Activated CD4-positive, alpha-beta T cell treated with anti-CD3 and anti-CD28 coated beads, Interleukin-2, Interleukin-6, amounts not matched to agents 100 ng/mL and 50 ng/mL, durations not matched to agents 16 hours and 8 hours (primary cell): ENCODE measurements at places on chromosomes 4 and X.

GRCh38 chr4:184643731-184644130 lies 5.5 kb downstream of the CASP3 start:
- DNase-seq: peak; percentile 40

DNA sequence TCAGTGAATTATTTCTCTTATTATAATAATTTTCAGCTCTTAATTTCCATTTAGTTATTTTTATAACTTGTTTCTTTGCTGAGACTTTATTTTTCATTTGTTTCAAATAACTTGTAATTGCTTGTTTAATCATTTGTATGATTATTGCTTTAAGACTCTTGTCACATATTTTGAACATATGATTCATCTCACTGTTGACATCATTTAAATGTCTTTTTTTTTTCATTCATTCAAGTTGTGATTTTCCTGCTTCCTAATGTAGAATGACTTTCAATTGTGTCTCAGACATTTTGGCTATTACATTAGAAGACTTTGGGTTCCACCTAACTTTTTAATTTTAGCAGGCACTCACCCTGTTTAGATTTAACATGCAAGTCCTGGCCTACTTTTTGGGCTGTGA lies 234.8 kb upstream of the DIPK2B start:
- DNase-seq: no peak

DNA sequence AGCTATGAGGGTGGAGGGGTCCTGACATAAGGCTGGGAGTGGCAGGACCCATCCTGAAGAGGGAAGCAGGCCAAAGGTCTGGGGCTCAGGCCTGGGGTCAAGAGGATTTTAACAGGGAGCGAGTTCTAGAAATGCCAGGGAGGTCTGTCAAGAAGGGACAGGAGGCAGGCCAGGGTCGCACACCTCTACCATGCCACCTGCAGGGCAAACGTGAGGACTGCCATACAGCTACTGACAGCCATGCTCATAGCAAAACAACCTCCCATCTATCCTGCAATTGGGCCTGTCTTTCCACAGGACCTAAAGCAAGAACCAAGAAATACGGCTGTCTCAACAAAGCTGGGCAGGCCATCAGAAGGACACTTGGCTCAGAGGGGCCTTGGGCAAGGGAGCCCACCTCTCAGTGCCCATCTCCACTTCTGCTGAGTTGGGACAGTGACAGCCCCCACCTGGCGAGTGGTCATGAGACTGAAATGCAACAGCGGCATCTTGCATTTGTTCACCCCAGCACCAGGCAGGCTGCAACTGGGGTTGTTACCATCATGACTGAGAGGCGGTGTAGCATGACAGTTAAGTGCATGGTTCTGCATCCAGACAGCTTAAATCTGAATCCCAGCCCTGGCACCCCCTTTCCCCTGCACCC lies 92.7 kb downstream of the WFS1 start:
- DNase-seq: no peak

- no peak for DNase-seq
Measured at GRCh38 chr4:78625073-78625472, 73.5 kb downstream of the ANXA3 start.

DNA sequence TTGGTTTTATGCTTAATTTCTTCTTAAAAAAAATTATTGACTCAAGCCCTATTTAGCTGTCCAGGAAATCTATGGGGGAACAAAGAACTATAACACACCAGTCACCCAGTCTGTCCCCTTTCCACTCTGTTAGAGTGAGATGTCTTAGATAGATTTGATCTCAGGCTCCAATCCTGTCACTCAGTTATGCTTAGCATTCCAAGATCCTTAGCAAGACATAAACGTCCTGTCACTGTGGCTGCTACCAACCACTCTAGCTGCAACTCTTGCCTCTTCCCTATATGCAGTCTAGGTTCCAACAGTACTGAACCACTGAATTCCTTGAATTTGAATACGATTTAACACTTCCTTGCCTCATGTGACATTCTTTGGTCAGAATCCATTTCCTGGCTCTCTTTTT lies 241.9 kb upstream of the NWD2 start:
- DNase-seq: no peak

GRCh38 chrX:107659286-107659685 lies 31.0 kb downstream of the PRPS1 start:
- DNase-seq: no peak

GRCh38 chr4:110867981-110868720 lies 245.3 kb upstream of the PITX2 start:
- no peak for DNase-seq

- DNase-seq: no peak
Measured at GRCh38 chrX:71396576-71396975, 30.4 kb downstream of the TAF1 start.

- DNase-seq: no peak
Measured at GRCh38 chr4:117135634-117136354, 50.4 kb upstream of the TRAM1L1 start.

GRCh38 chr4:127781300-127782024 lies 660 bp upstream of the HSPA4L start:
- DNase-seq: no peak

DNA sequence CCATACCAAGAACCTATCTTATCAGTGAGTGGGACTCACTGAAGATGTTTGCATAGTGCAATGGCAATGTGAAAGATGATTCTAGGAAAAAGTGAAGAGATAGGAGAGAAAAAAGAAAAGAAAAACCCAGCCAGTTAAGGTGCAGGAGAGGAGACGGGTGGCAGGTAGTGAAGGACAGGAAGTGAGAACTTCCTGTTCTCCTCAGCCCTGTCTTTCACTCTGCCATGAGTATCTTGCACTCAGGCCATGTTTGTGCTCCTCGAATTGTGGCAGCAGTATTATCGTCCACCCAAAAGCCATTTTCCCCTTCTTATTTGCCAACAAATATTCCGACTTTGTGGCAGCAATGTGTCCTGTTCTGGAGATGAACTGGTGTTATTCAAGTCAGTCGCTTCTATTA lies 8.6 kb upstream of the ENPEP start:
- no peak for DNase-seq

- DNase-seq: no peak
Measured at GRCh38 chr4:22456291-22456690, 59.6 kb downstream of the ADGRA3 start.

- DNase-seq: no peak
Measured at GRCh38 chrX:153948847-153949805, 4.7 kb upstream of the RENBP start.

- DNase-seq: no peak
Measured at GRCh38 chr4:12588582-12588981, 895.6 kb downstream of the RAB28 start.

DNA sequence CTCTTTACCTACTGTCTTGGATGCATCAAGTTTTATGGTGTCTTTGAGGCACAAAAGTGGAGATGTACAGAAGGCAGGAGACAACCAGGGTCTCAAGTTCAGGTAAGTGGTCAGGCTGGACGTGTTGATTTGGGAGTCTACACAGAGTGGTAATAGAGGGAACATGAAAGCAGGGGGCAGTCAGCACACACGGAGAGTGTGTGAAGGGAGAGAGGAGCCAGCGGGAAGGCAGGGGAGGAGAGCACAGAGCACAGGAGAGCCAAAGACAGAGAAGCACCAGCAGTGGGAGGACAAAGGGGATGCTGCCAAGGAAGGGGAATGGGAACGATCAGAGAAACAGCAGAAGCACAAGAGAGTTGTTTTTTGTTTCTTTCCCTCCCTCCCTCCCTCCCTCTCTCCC lies 32.9 kb downstream of the TMEM150C start:
- DNase-seq: no peak

DNA sequence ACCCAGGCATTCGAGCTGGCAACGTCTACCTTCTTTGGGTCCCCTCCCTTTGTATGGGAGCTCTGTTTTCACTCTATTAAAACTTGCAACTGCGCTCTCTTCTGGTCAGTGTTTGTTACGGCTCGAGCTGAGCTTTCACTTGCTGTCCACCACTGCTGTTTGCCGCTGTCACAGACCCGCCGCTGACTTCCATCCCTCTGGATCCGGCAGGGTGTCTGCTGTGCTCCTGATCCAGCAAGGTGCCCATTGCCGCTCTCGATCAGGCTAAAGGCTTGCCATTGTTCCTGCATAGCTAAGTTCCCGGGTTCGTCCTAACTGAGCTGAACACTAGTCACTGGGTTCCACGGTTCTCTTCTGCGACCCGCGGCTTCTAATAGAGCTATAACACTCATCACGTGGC lies 183.5 kb upstream of the GALNTL6 start:
- DNase-seq: no peak

GRCh38 chr4:52870225-52870624 lies 8.1 kb downstream of the RASL11B start:
- no peak for DNase-seq

DNA sequence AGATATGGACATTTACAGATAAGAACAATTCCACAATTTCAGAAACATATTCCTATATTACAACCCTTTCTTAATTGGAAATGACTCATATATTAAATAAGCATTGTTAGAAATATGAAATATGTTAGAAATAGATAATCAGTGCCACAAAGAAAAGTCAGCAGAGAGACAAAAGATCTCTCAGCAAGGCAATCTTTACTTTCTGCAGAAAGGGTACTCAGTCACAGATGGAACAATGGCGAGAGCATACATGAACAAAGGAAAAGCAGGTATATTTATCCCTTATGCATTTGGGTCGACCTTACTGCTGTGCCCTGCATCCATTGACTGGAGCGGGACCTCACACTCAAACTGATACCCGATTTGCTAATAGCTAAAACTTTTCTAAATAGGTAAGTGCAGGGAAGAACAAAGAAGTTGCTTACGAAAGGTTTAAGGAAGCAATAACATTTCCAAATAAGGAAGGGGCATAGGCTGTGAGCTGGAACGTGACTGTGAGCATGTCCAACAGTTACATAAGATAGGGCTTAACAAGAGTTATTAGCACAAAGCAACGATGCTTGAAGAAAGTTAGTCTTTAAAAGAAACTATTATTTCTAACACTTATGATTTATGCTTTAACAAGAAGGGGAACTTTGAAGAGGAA lies 40.8 kb downstream of the MGARP start:
- DNase-seq: no peak

- no peak for DNase-seq
Measured at GRCh38 chr4:54082168-54082567, 17.8 kb upstream of the CHIC2 start.

DNA sequence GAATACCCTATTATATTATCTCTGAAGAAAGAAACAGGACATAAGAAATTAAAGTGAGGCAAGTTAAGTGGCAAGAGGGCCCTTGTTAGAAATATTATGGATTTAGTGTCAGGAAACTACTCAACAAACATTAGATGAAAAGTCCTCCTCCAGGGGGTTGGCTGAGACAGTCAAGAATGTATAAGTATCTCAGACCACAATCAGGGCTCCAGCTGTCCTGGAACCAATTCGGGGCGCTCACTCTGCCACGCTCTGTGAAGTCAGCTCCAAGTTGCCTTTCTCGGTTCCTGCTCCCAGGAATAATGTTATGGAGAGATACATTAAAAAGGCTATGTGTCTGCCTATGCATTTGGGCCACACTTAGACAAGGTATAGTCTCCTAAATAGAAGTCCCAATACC lies 73.3 kb downstream of the RASGEF1B start:
- no peak for DNase-seq

DNA sequence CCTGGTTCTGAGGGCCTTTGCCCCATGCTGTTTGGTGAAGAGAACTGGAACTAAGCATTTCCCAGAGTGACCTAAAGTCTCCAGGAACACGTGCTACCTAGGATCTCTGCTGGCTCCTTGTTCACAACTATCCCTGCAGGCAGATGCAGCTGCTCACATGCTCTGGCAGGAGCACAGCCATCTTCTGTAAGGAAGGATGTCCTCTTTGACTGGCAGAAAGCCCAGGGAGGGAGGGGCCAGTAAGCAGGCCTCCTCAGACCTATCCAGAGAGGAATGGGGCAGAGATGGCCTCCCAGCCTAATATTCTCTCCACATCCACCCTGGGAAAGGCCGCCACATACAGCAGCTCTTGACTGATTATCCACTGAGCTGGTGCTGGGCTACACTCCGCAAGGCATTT lies 142.8 kb upstream of the EOLA2 start:
- no peak for DNase-seq

DNA sequence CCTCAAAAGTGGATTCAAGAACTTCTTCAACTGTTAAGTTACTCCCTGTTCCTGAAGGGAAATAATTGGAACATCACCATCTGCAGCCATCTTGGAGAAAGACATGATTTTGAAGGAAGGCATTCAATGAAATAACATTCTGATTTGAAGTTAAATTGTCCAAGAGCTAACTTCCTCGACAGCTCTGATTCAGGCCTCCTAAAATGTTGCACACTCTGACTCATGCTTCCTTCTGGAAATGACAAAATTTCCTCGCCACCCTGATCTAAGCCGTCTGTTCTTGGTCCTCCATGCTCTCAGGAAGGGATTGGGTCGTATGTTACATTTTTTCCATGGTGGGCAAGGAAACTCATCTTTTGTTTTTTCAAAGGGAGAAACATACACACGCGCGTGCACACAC lies 496.9 kb upstream of the DIPK2B start:
- DNase-seq: no peak

- DNase-seq: no peak
Measured at GRCh38 chr4:163915896-163916295, 421.4 kb downstream of the TMA16 start.

DNA sequence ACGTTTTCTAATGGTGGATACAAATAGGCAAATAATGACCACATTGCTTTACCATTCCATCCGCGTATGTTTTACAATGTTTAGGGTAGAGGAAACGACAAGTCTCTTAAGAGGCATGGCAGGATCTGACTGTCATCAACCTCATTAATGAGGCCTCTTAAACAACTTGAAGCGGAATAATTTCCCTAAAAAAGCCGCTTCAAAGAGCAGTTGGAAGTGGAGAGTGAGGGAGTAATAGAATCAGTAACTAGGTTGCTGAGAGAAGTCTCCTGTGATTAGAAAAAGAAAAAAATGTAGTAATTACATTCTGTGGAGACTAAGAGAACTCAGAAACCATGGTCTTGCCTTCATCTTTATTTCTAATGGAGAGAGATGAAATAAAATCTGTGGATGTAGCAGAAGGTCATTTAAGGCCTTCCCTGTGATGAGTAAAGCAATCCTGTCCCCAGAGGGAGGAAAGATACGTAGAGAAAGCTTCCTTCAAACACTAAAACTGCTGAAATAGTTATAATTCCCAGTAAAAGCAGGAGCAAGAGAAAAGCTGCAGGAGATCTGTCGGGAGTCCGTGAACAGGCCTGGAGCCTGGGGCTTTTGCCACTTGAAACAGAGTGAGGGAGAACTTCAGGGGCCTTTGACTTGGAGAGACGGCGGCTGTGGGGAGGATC lies 11.1 kb upstream of the SEPSECS start:
- DNase-seq: no peak
